ENCODE measurements at places on chromosomes 6 and 20. TPM values are rescaled to one million over a fixed set of nuclear protein-coding genes. Genes with fewer than 3 reads are reported as not detected.

- DNase-seq: no peak
- no peaks in the 10 kb centered on the region for H3K36me3 ChIP-seq
- H3K27ac ChIP-seq: no peak overlapping the region
- H3K27me3 ChIP-seq: peaks cover 4% of the 10 kb centered on the region
Observed at GRCh38 chr6:56593801-56594318, 48.8 kb downstream of the DST start.

SLC52A3 gene
- not detected for total RNA-seq

CST7 gene
- 129 TPM for total RNA-seq

DEFB121 gene
- total RNA-seq: not detected

DNA sequence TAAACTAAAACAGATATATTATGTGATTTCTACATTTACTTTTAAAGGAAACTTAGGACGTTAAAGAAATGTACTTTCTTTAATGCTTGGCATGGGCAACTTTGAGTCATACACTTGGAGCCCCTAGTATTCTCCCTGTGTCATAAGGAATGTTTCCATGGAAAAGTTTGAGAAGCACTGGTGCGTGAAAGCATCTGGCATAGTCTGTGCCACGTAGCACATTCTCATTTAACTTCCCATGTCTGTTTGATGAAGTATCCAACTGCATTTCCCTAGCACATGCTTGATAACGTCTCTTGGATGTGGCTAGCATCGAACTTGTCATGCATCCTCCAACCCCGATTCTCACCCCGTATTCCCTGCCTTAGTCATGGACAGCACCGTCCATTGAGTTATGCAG is 172.0 kb downstream of the TBC1D7 start:
- no peaks in the 10 kb centered on the region for H3K36me3 ChIP-seq
- no peak overlapping the region for H3K4me3 ChIP-seq
- no peak overlapping the region for H3K27ac ChIP-seq
- no peak for DNase-seq
- no peaks in the 10 kb centered on the region for H3K4me1 ChIP-seq

DNA sequence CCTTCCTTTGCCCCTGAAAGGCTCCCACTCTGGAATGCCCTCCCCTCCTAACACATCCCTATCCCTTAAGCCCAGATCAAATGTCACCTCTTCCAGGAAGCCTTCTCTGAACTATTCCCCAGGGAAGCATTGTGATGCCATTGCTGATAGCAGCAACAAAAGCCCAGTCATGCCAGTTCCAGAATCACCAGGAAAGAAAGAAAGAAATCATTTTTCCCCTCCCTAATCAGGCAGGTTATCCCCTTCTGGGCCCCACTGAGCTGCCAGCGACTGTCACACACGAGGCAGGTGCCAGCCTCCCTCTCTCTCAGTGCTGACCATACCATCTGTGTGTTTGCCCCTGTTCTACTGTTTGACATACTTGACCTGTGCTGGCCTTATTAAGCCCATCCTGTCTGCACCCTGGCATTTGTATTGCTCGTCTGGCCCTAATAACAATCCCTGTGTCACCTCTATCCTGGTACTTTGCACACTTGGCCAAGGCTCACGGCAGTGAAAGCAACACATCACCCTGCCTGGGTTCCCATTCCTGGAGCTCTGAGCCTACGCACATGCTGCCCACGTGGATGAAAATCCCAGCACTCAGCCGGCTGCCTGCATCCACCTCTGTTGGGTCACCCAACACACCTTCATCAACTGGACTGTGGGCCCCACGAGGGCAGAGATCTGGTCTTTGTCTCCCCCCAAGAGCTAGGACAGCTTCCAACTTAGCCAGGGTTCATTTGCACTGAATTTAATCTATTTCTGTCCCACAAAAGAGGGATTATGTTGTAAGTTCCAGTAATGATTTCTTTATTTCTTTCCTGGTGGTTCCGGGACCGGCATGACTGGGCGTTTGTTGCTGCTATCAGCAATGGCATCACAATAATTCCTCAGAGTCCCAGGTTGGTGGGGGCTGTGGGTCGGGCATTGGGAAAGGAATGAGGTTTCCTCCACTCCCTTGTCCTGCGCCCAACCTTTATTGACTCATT is 5.3 kb upstream of the BPIFB1 start:
- H3K4me1 ChIP-seq: no peaks in the 10 kb centered on the region
- DNase-seq: no peak
- no peak overlapping the region for H3K4me3 ChIP-seq
- no peaks in the 10 kb centered on the region for H3K36me3 ChIP-seq

DNA sequence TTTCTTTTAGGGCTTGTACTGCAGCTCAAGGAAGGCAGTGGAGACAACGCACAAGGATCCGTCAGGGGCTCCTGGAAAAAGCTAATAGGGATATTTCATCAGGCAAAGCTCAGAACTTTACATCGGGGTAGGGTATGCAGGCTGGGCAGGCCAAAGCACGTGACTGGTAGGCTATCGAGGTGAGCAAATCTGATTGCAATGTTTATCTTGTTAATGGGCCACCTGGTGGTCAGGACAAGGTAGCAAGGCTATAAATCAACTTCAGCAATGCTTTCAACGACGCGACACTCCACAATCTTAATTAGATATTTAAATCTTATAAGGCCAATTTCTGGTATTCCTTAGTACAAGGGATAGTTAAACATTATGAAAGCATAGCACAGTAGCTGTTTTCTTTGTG is 1302.8 kb upstream of the EYS start:
- peaks cover 4% of the 10 kb centered on the region for H3K36me3 ChIP-seq
- no peak for DNase-seq
- H3K27me3 ChIP-seq: no peaks in the 10 kb centered on the region
- no peak overlapping the region for H3K27ac ChIP-seq
- H3K4me1 ChIP-seq: no peaks in the 10 kb centered on the region
- no peak overlapping the region for H3K4me3 ChIP-seq

GRCh38 chr6:2979819-2980464 is 8.6 kb upstream of the SERPINB6 start:
- H3K4me1 ChIP-seq: peaks cover 8% of the 10 kb centered on the region
- H3K27me3 ChIP-seq: peaks cover 16% of the 10 kb centered on the region
- no peak overlapping the region for H3K4me3 ChIP-seq
- peak overlapping the region; percentile 99 for H3K27ac ChIP-seq
- peaks cover 5% of the 10 kb centered on the region for H3K36me3 ChIP-seq

- no peaks in the 10 kb centered on the region for H3K27me3 ChIP-seq
- DNase-seq: no peak
- no peak overlapping the region for H3K27ac ChIP-seq
- H3K4me3 ChIP-seq: no peak overlapping the region
Observed at GRCh38 chr6:133761706-133762105, 127.2 kb upstream of the TCF21 start.

DNA sequence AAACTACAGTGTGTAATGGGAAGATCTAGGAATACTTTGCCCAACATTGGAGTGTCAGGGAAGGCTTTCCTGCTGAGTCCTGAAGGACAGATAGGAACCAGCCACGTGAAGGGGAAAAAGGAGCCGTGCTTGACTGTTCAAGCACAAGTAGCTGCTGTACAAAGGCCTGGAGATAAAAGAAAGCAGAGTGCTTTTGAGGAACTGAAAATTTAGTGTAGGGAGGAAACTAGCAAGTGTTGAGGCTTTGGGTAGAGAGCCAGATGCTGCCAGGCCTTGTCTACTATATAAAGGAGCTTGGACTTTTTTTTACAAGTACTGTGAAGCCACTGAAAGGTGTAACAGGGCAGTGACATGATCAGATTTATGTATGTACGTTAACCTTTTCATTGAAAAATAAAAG is 39.0 kb downstream of the DSE start:
- no peak for DNase-seq
- H3K27me3 ChIP-seq: peaks cover 8% of the 10 kb centered on the region
- H3K4me1 ChIP-seq: no peaks in the 10 kb centered on the region
- no peak overlapping the region for H3K4me3 ChIP-seq
- no peaks in the 10 kb centered on the region for H3K36me3 ChIP-seq

- H3K4me1 ChIP-seq: no peaks in the 10 kb centered on the region
- H3K4me3 ChIP-seq: no peak overlapping the region
- H3K27ac ChIP-seq: no peak overlapping the region
- DNase-seq: no peak
- no peaks in the 10 kb centered on the region for H3K27me3 ChIP-seq
Observed at GRCh38 chr6:55388211-55388610, 60.9 kb downstream of the GFRAL start.

GRCh38 chr20:10568032-10568431 is 105.8 kb downstream of the JAG1 start:
- peaks cover 35% of the 10 kb centered on the region for H3K4me1 ChIP-seq
- no peak overlapping the region for H3K4me3 ChIP-seq
- H3K27ac ChIP-seq: no peak overlapping the region
- H3K27me3 ChIP-seq: no peaks in the 10 kb centered on the region
